ENCODE measurements at places on chromosomes 4 and X.

- no peak for DNase-seq
Observed at GRCh38 chr4:187128976-187129375, 405.3 kb upstream of the FAT1 start.

- no peak for DNase-seq
Observed at GRCh38 chr4:925171-925570, 6.9 kb downstream of the GAK start.

DNA sequence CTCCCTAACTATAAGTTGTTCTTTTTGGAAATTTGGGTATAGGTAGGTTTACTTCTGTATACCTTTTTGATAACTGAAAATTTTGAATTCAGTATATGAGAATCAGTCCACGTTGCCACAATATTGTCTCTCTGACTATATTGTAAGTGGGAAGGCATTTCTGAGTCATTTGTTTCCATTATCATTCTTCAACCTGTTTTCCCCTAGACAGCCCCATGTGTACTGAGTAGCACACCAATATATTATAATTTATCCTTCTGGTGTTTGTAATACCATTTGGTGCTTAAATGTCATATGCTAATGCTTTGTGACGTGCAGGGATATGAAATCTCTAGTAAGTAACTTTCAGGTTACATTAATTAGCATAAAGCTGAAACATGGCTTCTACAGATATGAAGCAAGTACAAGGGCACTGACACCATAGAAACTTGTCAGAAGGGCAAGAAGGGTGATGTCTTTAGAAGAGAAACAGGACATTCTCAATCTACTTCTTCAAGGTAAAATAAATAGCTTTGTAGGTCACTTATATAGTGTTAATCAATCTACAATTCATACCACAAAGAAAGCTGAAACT, 27.7 kb downstream of the PAK3 start:
- DNase-seq, result no peak

DNA sequence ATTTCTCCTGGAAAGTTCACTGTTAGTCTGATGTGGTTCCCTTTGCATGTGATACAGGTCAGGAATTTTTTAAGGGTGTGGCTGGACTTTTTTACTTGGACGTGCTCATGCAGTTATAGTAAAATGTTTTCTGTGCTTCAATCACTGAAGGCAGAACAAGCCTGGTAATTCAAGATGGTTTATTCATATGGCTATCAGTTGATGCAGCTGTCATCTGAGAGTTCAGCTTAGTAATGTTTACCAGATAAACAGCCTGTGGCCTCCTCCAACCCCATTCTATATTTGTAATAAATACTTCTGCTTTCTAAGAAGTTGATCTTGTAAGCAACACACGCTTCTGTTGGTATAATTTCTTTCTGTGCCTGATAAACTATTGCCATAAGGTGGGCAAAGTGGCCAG, 2105.9 kb downstream of the ARAP2 start:
- no peak for DNase-seq

DNA sequence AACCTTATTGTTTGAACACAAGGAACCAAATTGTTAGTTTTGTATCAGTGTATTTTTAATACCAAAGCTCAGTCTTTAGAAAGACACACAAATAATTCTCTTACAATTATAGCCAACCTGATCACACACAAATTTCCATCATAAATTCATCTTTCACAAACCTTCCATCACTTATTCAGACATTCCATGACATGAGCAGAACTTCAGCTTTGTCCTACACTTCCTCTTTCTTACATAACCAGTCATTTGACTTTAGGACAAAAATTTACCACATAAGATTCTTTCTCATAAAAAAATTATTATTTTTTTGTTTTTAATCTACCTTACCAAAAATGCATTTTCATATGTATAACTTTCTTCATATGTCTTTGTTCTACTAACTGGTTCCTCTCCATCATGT, 312.2 kb downstream of the GALNTL6 start:
- no peak for DNase-seq

GRCh38 chr4:66178906-66179305, 508.6 kb upstream of the EPHA5 start:
- DNase-seq, result no peak

- DNase-seq, result no peak
Observed at GRCh38 chr4:71639380-71639779, 144.5 kb downstream of the GC start.
